Hippocampal formation (tissue), 2 donors: ENCODE measurements at places on chromosomes 6 and 20.

- DNase-seq: no peak
Measured at GRCh38 chr6:139625081-139625939, 250.9 kb upstream of the CITED2 start.

DNA sequence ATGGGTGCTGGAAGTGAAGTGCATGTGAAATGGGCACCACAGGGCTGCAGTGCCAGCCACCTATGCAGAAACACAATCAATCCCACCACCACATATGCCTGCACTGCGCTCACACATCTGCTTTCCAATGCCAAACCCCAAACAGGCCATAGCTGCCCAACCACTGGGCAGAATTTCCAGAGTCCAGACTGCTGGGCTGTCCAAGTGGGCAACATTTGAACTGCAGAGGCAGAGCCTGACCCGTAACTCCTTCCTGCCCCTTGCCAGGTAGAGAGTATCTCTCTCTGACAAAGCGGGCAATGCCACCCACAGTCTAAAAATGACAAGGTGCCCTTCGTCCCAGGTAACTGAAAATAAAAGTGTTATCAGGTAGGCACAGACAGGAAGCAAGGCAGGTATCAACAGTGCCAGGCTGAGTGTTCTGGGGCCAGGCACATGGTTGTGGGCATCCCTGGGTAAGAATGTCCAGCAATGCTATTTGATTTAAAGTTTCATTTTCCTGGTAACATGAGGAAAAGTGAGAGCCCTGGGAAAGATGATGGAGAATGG lies 79.5 kb downstream of the FOXA2 start:
- DNase-seq: no peak

DNA sequence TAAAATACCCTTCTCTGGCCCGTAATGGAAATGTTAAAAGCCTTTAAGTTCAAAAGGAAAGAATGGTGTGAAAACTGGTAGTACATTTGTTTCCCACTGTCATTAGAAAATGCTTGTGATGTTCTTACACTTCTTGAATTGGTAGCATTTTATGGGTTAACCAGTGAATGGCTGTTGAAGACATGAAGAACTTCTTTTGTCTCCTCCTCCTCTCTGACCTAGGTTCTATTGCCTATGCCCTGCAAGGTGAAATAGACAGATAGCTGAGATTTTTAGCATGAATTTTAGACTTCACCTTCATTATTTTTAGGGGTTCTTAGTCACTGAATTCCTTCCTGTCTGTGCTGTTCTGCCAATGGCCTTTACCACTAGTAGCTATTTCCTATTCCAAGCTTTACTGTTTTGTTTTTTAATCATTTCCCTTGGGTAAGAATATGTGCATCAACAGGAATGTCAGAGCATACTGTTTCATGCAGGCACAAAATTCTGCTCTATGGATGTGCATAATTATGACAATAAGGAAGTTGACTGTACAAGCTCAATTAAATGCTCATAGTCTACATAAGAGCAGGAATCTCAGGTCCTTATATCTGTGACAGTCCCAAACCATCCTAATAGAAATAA lies 4.9 kb downstream of the TNFAIP3 start:
- DNase-seq: no peak

GRCh38 chr6:112842330-112842685 lies 495.2 kb downstream of the RFPL4B start:
- DNase-seq: no peak

DNA sequence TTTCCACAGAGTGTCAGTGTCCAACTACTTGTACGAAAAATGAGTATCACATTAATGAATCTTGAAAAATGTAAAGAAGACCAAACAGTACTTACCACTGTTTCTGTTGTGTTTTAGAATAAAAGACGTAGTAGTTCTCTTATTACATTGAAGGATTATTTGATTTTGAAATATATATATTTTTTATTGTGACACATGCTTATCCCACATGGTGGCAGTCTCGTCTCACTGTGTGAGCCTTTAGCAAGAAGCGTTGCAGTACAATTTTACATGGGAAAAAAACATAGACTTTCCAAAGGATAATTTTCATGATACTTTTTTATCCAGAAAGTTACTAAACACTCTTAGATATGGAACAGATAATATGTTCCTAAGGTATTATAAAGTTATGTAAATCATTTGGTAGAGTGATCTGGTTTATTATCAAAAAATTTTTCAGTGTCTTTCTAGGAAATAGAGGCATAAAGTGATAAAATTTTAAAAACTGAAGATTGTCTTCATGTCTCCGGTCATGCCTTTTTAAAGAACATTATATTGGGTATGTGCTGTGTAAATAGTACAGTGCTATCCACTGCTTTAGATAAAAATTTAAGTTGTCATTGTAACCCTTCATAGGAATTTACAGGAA lies 117.5 kb upstream of the SAMD5 start:
- no peak for DNase-seq

DNA sequence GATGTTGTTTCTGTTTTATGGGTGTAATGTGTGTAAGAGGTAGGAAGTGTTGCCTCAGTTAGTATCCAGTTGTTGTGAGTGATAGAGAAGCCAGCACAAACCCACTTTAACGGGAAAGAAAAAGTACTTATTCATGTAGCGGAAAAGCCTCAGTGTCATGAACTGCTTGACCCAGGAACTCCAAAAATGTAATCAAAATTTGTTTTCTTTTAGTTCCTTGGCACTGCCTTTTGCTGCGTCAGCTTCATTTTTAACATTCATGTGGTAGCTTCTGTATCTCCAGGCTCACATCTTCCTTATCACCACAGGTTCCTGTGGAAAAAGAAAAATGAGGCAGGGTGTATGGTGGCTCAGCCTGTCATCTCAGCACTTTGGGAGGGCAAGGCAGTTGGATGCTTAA lies 46.4 kb upstream of the CCDC28A start:
- DNase-seq: no peak

- no peak for DNase-seq
Measured at GRCh38 chr20:47043086-47043485, 148.4 kb downstream of the EYA2 start.

DNA sequence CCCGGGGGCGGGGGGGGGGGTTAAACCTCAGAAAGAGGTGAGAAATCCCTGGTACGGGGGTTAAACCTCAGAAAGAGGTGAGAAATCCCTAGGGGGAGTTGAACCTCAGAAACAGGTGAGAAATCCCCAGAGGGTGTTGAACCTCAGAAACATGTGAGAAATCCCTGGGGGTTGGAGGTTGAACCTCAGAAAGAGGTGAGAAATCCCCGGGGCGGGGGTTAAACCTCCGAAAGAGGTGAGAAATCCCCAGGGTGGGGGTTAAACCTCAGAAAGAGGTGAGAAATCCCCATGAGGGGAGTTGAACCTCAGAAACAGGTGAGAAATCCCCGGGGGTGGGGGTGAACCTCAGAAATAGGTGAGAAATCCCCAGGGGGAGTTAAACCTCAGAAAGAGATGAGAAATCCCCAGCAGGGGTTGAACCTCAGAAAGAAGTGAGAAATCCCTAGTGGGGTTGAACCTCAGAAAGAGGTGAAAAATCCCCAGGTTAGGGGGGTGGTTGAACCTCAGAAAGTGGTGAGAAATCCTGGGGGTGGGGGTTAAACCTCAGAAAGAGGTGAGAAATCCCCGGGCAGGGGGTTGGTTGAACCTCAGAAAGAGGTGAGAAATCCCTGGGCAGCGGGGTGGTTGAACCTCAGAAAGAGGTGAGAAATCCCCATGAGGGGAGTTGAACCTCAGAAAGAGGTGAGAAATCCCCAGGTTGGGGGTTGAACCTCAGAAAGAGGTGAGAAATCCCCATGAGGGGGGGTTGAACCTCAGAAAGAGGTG lies 87.4 kb downstream of the PLG start:
- no peak for DNase-seq
